Mesothelial cell of epicardium (in vitro differentiated cells): ENCODE measurements at places on chromosomes 5 and 9. TPM values are rescaled to one million over a fixed set of nuclear protein-coding genes. Genes with fewer than 3 reads are reported as not detected.

DNA sequence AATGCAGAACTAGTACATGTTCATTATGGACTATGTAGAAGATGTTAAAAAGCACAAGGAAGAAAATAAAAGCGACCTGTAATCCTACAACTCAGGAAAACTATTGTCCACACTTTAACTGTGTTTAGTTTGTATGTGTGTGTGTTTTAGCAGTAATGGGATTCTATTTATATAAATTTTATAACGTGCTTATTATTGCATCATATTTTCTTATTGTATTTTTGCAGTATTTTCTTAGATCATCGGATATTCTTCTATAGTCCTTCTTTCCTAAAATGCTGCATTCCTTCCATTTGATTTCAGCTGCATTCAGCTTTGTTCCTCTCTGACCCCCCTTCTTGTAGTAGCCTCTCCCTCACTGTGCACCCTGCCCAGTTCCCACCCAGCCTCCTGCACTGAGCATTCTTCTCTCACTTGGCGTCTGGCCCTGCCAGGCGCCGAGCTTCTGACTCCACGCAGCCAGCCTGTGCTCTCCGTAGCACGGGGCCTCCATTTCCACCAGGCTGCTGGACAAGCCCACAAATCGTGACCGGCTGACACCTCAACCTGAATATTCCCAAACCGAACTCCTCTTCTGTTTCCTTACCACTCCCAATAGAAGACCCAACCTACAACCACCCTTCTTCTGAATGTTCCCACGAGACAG, 39.9 kb downstream of the MVB12B start:
- DNase-seq = no peak

GRCh38 chr9:98021306-98022040, 35.1 kb upstream of the NANS start:
- DNase-seq = no peak

DNA sequence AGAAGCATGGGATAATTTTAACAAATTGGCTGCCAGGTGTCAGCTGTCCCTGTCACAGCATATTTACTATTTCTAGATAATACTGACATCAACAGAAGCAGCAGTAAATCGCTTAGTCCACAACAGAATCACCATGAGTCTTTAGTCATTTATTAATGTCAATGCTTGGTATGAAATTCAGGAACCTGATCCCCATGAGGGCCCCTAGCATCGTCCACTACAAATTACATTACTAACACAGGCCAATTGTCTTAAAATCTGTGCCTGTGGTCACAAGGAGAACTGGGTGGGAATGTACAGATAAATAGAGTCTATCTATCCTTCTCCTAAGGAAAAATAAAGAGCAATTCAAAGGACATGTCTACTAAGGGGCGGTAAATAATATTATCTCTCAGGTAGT, 76.1 kb downstream of the TSSK1B start:
- no peak for DNase-seq

- peak; percentile 51 for DNase-seq
Observed at GRCh38 chr9:78121488-78121887, 89.9 kb upstream of the GNAQ start.

- no peak for DNase-seq
Observed at GRCh38 chr5:174412941-174413340, 311.4 kb upstream of the MSX2 start.

DNA sequence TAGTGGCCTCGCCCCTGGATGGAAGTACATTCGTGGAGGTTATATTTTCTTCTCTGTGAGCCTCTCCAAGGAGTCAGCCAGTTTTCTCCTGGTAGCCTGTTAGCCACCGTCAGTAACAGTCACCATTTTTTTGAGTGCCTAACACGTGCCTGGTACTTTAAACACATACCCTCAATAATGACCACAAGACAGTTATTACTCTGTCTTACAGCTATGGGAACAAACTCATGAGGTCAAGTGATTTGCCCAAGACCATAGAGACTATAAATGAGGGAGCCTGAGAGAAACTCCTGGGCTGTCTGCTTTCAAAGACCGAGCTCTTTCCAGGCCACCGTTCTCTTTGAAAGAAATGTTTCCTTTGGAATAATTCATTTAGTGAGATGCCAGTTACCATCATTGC, 90.4 kb downstream of the PALM2AKAP2 start:
- DNase-seq = no peak

- DNase-seq = no peak
Observed at GRCh38 chr9:90259311-90260246, 383.0 kb downstream of the DIRAS2 start.

- DNase-seq = no peak
Observed at GRCh38 chr9:21095561-21095960, 17.8 kb upstream of the IFNB1 start.

Gene FOXD4L5
- 0.16 to 0.29 TPM (median 0.22 TPM) in 3 replicates for total RNA-seq

Gene FBXL7
- total RNA-seq = 68.8 to 70.7 TPM (median 70.0 TPM) in 3 replicates

Gene TPM2
- 289 to 294 TPM (median 291 TPM) in 3 replicates for total RNA-seq

Gene EEIG1
- 62.8 to 68.8 TPM (median 67.4 TPM) in 3 replicates for total RNA-seq
